Kidney tubule cell (primary cell): ENCODE measurements at places on chromosomes 2 and 18.

DNA sequence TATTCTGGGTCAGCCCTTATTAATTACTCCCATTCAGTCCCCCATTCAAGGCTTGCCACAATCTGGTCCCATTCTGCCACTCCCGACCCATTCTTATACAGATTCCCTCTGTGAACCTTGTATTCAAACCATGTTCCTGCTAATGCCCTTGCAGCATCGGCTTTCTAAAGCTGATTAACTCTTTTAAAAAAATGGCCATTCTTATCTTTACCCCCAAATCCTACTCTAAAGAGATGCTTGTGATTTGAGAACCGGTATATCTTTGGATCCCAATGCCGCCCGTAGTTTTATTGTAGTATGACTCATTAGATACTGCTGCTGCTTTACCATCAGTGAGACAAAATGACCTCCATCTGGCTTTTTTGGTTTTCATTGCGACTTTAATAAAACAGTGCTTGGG lies 72.2 kb downstream of the XRCC5 start:
- no peak for DNase-seq

DNA sequence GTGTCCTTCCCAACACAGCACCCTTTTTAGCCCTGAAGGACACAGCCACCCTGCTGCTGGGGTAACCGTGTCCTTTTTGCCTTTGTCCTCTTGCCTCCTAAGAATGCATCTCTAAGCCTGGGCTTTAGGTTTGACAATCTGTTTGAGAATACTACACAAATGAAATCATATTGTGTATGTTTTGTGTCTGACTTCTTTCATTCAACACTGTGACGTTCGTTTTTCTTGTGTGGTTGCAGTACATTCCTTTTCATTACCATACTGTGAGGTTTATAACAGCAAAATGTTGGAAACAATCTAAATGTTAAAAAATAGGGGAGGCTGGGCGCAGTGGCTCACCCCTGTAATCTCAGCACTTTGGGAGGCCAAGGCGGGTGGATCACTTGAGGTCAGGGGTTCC lies 11.2 kb downstream of the ASPRV1 start:
- DNase-seq, result no peak

DNA sequence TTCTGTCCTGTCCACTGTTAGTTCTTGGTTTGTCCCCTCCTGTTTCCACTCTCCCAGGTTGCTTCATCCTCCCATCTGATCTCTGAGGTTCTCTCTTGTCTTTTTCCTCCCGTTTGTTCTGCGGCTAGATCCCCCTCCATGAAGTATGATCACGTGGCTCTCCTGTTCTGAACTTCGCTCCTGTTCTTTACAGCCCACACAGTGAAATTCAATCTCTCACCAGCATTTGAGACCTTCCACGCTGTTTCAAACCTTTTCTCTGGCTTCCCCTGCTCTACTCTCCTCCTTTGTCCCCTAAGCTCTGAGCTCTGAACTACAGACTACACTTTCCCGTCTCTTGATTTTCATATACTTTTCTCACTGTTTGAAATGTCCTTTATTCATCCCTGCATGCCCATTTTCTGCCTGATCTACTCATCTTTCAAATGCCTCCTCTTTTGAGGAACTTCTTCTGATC lies 83.5 kb downstream of the OSBPL6 start:
- DNase-seq, result peak; percentile 13

GRCh38 chr2:151198645-151199044 lies 63.0 kb downstream of the RBM43 start:
- no peak for DNase-seq

- no peak for DNase-seq
Measured at GRCh38 chr2:48145845-48146452, 239.7 kb upstream of the FBXO11 start.

- no peak for DNase-seq
Measured at GRCh38 chr2:239216614-239217273, 184.1 kb downstream of the HDAC4 start.

DNA sequence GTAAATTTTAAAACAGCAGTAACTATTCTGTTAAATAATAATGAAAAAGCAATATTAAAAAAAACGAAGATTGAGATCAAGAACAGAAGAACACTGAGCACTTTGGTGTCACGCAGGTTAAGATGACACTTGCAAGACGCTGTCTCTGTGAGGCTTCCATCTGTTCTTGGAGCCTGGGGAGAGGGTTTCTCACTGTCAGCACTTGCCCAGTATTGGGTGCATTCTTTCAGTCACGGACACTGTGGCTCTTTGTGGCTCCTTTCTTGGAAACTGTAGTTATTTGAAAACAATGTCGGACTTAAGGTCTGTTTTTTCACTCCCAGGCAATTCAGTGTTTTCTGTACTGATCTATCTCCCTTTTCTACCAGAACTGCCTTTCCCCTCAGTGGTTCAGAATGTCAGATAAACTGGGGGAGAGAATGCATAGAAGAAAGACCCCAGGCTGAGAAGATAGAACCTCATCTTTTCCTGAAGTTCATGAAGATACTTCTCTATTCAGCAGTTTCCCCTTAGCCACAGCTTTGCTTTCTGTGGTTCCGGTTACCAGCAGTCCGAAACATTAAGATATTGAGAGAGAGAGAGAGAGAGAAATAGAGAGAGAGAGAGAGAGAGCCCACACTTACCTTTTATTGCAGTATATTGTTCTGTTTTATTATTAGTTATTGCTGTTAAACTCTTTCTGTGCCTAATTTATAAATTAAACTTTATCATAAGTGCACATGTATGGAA lies 283.3 kb downstream of the DCDC2C start:
- no peak for DNase-seq

DNA sequence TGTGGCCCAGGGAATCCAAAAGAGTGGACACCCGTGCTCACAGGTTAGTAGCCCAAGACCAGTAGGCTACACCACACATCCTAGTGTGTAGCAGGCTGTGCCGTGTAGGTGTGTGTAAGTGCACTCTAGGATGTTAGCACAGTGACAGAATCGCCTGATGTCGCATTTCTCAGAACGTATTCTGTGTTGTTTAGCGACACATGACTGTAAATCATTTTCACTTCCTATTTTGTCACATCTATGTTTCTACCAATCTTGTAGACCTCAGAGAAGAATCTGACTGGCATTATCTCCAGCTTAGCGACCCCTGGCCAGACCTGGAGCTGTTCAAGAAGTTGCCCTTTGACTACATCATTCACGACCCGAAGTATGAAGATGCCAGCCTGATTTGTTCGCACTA lies 45.1 kb downstream of the NTSR2 start:
- no peak for DNase-seq

DNA sequence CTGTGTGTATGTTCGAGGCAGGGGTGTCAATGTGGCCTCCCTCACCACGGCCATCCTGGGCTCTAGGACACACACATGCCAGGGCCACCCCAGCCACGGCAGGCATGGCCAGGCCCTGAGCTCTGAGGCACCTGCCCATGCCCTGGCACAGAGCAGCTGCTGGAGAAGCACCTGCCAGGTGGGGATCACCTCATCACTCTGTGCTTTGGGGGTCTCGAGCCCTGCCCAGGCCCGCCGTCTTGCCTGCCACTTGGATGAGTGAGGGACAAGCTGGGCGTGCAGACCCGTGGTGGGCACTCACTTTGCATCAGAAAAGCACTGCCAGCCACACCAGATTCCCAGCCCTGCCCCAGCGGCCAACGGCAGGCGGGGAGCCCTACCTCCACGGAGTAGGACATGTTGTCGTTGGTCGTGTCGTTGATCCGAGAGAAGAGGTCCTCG lies 33.1 kb downstream of the KIF1A start:
- DNase-seq, result no peak

DNA sequence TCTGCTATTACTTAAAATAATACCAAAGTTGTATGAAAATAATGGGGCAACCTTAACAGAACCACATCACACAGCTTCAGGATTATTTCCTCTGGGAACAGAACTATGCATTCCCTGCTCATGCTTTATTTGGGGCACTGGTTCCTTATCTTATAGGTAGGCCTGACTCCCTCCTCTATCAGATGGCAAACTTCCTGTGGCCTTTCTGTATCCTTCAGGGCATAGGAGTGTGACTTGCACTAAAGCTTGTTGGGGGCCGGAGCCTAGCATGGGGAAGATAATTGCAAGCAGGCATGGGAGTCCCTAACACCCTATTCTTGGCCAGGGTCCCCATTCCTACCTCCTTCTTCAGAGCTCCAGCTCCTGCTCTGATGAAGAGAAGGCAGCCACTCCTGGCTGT lies 167.2 kb upstream of the SERTAD2 start:
- DNase-seq, result no peak

- no peak for DNase-seq
Measured at GRCh38 chr2:220107380-220107791, 480.0 kb downstream of the SLC4A3 start.

GRCh38 chr2:234278556-234279255 lies 218.2 kb downstream of the ARL4C start:
- DNase-seq, result no peak

DNA sequence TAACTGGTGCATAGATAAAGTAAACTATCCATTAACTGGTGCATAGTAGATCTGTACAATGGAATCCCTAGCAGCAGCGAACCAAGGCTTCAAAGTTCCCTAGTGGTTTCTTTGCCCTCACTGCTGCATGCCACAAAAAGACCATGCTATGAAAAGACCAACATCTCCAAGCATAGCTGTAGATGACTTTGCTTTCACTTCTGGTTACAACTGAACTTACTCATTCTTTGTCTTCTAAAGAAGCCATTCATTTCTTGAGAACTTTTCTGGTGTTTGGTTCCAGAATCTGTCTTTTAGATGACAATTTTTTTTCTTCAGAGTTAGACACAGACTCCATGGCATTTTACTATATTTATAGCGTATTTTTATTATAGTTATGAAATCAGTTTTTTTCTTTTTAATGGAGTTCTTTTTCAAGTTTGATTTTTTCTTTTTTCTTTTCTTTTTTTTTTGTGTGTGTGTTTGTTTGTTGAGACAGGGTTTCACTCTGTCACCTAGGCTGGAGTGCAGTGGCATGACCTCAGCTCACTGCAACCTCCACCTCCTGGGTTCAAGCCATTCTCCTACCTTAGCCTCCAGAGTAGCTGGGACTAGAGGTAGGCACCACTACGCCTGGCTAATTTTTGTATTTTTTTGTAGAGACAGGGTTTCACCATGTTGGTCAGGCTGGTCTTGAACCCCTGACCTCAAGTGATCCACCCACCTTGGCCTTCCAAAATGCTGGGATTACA lies 63.6 kb downstream of the SLC35F5 start:
- DNase-seq, result no peak

GRCh38 chr18:51603551-51603950 lies 406.1 kb upstream of the MEX3C start:
- no peak for DNase-seq

DNA sequence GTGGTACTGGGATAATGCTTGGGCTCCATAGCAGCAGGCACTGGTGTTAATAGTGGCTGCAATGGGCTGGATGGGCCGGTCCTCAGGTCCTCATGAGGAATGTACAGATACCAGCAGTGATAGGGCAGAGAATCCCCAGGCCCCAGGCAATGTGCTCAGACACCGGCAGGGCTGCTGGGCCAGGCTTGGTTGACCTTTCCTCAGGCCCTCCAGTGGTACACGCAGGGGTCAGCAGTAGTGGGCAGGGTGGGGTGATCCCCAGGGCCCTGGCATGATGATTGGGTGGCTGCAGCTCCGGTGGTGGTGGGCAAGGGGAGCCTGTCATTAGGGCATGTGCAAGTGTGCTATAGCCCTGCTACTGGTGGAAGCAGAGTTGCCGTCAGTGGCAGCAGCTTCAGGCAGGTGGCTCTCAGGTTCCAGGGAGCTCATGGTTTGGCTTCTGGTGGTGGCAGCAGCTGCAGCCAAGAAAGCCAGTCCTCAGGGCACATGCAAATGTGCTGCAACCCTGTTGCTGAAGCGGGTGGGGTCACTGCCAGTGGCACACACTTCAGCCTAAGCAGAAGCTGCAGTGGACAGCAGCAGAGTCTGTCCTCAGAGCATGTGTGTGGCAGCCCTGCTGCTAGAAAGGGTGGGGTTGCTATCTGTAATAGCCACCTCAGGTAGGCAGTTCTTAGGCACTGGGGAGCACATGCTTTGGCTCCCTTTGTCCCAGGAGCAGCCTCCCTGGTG lies 56.8 kb downstream of the CCNT2 start:
- no peak for DNase-seq

- DNase-seq, result no peak
Measured at GRCh38 chr18:55252053-55252675, 292.9 kb upstream of the CCDC68 start.

- DNase-seq, result no peak
Measured at GRCh38 chr2:12990523-12990922, 273.8 kb downstream of the TRIB2 start.

DNA sequence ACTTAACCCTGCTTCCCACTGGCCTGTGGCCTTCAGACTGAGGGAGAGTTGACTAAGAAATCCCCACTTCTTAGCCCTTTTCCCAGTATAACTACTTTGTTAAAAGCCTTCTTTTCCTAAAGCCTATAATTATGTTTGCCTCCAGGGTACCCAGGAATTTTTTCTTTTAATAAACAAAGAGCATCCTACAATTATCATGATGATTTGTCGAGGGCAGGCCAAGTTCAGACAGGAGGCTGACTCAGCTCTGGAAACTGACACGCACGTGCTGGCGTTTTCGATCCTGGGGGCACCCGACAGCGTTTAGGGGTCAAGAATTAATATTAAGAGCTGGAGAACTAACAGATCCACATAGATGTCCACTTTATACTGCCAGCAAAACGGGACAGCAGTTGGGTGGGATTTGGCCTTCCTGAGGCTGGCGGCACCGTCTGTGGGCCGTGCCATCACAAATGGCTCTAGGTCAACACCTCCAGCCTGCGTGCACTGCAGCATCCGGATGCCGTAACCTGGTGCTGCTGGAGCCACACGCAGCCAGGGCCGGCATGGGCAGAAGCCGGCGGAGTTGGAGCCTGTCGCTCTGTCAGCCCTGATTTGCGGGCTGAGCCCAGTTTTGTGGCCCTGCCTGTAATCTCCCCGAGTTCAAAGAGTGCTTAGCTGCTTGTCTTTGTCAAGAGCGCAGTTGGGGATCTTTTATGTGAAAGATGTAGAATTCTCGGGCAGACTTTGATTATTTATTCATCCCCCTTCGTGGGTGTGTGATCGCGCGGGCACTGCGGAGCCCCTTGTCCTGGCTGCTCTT lies 191.0 kb downstream of the GLI2 start:
- no peak for DNase-seq

- no peak for DNase-seq
Measured at GRCh38 chr18:3067722-3068121, 54.8 kb upstream of the LPIN2 start.

DNA sequence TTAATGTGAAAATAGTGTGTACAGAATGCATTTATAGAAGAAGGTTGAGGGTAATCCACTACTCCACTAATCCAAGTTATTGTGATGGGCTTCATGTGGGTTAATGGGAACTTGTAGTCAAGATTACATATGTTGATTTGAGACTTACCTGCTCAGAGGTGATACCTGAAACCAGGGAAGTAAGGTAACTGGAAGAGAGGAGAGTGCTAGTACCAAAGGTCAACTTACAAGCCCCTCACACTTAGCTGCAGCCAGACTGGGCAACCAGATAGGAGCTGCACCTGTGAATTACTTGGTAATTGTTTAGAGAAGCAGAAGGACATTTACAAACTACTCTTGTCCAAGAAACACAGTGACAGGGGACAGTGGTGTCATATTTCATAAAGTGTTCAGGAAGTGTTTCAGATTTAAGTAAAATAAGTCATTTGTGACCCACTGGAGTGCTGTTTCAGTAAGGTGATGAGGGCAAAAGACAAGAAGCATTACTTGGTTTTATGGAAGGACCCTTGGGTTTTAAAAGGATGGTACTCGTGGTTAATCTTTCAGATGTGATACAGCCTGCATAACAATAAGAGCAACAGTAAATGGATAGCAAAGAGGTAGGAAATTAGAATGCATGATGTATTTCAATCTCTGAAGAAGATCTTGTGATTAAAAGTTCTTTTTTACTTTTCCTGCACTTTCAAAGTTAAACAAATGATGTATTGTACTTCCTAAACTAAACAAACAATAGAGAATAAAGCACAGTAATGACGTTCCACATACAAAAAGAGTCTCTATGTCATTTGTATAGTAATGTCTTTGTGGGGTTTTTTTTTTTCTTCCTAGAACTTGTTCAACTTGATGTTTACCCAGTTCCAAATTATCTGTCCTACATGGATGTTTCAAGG lies 189.3 kb downstream of the PHLPP1 start:
- DNase-seq, result no peak
